ENCODE measurements at places on chromosomes 12 and 14. TPM values are rescaled to one million over a fixed set of nuclear protein-coding genes. Genes with fewer than 3 reads are reported as not detected.

- DNase-seq, result no peak
Measured at GRCh38 chr12:110349096-110349495, 54.4 kb downstream of the ANAPC7 start.

- peak; percentile 52 for DNase-seq
Measured at GRCh38 chr12:91355150-91356006, 172.8 kb upstream of the DCN start.

GRCh38 chr12:108232565-108232964 is 103.5 kb downstream of the WSCD2 start:
- no peak for DNase-seq

DNA sequence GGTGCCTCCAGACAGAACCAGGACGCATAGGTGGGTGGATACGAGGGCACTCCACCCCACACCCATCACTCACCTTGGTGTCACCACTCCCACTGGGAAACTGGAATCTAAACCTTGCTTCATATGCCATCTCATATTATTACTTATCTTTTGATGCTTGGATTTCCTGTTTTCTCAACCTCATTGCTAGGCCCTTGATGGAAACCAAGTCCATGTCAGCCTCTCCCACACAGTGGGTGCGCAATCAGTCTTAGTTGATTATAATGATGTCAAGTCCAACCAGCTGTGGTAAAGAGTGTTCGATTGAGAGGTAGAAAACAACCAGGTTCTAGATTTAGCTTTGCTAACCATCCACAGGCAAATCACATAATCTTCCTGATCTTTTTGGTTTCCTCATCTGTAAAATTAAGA is 584 bp upstream of the DDHD1 start:
- DNase-seq, result no peak

GRCh38 chr12:101648195-101648594 is 49.2 kb upstream of the CHPT1 start:
- DNase-seq, result no peak

GRCh38 chr12:52236386-52237050 is 3.5 kb downstream of the KRT7 start:
- DNase-seq, result no peak

DNA sequence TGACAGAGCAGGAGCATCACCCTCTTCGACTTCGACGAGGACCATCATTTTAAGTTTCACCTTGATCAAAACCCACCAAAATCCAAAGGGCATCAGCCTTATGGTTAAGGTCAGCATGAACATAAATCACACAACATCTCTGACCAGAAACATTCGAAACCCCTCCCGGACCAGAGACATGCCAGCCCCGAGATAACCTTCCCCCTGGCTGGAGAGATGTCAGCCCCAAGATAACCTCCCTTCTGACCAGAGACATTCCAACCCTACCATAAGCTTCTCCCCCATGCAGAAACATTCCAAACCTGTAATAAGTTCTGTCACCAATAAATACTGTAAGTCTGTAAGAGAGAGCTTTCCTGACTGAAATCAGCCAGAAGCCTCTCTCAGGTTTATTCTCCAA is 6.3 kb downstream of the PCNX4 start:
- DNase-seq, result no peak

DNA sequence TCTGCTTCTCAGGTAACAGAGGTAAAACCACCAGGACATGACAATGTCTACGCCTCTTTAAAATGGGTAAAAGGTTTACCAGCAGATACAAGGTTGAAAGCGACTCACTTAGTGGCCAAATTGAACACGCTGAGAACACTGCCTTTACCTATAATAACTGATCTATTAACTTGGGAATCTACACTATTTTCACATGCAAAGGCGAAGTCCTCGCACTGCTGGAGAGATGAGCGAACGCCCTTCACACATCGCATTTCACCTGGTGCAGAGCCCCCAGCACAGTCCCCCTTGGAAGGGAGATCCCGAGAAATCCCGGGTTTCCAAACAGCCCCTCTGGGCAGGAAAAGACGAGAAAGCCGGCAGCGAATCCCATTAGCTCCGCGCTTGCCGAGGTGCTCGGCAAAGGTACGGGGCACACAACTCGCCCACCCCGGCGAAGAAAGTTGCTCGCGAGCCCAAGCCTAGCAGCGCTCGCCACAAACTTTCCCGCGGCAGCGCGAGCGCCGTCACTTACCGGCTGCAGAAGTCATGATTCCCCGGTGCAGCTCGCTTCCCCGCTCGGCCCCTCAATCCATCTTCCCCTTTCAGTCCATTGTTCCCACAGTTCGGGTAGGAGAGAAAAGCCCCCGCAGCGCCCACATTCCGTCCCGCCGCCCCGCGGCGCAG is 423 bp downstream of the FGD6 start:
- no peak for DNase-seq

DNA sequence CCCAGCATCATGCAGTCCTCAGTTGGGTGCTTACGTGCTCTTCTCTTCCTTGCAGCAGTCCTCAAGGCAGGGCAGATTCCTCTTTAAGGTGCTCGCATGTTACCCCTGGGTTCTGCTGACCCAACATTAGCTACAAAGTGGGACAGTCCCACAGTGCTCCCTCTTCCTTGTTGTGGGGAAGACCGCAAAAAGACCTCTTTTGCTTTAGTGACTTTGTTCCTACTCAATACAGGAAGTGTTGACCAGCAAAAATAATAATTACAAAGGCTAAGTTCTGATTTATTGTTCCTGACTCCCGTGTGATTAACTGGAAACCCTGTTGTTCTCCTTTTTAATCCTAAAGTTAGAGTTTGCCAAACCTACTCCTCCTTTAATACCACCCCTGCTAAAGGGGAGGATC is 13.7 kb downstream of the PIGH start:
- no peak for DNase-seq

DNA sequence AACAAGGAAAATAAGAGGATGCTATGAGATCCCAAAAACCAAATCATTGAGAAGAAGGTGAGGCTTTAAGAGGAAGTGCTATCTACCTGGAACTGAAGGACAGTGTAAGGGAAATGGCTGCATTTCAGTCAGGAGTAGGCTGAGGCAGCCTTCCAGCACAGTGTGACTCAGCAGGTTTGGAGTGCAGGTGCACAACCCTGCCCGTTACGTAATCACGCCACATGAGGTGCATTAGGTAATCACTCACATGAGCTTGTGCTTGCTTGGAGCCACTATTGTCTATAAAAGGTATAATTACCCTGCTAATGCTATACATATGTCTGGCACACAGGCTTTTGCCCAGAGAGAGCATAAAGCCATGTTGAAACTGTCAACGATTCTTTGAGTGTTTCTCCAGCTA is 74.9 kb downstream of the DIO2 start:
- DNase-seq, result no peak

Gene DCN
- 586 TPM for total RNA-seq

Gene KCNA1
- total RNA-seq, result not detected

Gene FSCB
- not detected for total RNA-seq

Gene SLC22A17
- total RNA-seq, result 23.1 TPM

Gene GPRC5A
- total RNA-seq, result 2.3 TPM

Gene PNP
- 6.9 TPM for total RNA-seq

Gene KRT73
- not detected for total RNA-seq
